ENCODE measurements at places on chromosomes 7 and 10.

- no peak for DNase-seq
These were observed 3.5 kb upstream of the MYOZ1 start for GRCh38 chr10:73644767-73645166.

- no peak for DNase-seq
These were observed 39.3 kb downstream of the CUX1 start for GRCh38 chr7:101856473-101857357.

GRCh38 chr10:62231371-62231770 is 37.3 kb downstream of the RTKN2 start:
- DNase-seq = no peak

- DNase-seq = no peak
These were observed 43.0 kb downstream of the GNA12 start for GRCh38 chr7:2800931-2801688.

GRCh38 chr7:3230908-3231307 is 70.1 kb upstream of the SDK1 start:
- no peak for DNase-seq

DNA sequence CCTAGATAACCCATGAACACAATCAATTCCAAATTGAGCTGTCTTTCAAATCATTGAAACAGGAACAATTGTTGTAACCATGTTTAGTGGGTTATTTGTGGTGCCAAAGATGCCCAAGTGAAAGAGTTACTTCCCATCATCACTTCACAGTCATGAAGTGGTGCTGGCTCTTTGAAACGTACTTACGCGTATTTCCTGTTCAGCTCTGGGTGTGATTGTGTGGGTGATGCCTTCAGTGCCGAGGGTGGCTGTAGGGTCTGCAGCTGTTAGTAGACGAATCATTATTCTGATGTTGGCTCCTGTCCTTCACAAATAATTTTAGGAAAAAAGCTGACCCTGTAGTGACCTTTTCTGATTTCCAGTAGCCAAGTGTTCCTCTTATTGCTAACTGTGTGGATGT is 323.1 kb upstream of the KIAA1217 start:
- DNase-seq = no peak

Measured in posterior cingulate gyrus (tissue), 11 donors.